Fibroblast of mammary gland (primary cell): ENCODE measurements at places on chromosomes 6 and 20.
A peak's percentile ranks its signal among the peaks of the same experiment; 100 is the strongest.

GRCh38 chr20:57815405-57815804, 105.6 kb upstream of the PMEPA1 start:
- DNase-seq = no peak

- peak; percentile 47 for DNase-seq
Observed at GRCh38 chr6:131368198-131368911, 204.7 kb upstream of the ARG1 start.

- no peak for DNase-seq
Observed at GRCh38 chr20:25044660-25045342, 13.1 kb downstream of the ACSS1 start.

GRCh38 chr20:21705575-21706260, at the start of gene PAX1:
PAX1 (plus strand) TSS chr20:21705664; CDS start chr20:21705713, 49 bp downstream.
- no peak for DNase-seq

DNA sequence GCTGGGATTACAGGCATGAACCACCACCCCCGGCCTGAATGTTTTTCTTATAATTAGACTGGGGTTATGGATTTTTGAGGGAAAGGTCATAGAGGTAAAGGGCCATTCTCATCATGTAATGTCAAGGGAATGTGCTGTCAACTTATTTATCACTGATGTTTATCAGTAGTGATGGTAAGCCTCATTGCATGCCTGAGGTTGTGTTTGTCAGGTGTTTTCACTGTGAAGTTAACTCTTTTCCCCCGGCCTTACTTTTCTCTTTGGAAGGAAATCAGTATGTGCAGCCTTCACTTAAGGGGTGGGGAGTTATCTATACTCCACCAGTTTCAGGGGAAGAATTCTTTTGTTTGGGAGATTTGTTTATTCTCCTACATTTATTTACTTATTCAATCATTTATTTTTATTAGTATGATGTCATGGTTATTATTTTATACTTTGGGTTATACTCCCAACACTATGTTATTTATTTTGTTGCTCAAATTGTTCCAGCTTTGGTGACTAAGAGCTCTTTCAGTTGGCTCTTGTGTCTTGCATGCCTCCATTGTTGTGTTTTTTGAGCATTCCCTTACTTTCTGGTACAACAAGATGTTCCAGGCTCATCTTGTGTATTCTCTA, 2.8 kb upstream of the SLC17A5 start:
- DNase-seq = no peak

- no peak for DNase-seq
Observed at GRCh38 chr6:99612551-99613408, 6.1 kb downstream of the PRDM13 start.

- DNase-seq = no peak
Observed at GRCh38 chr20:61321481-61321880, 69.4 kb downstream of the CDH4 start.

GRCh38 chr6:53287336-53288225, 61.2 kb downstream of the ELOVL5 start:
- DNase-seq = no peak

GRCh38 chr20:10360878-10361277, 73.1 kb downstream of the MKKS start:
- no peak for DNase-seq

DNA sequence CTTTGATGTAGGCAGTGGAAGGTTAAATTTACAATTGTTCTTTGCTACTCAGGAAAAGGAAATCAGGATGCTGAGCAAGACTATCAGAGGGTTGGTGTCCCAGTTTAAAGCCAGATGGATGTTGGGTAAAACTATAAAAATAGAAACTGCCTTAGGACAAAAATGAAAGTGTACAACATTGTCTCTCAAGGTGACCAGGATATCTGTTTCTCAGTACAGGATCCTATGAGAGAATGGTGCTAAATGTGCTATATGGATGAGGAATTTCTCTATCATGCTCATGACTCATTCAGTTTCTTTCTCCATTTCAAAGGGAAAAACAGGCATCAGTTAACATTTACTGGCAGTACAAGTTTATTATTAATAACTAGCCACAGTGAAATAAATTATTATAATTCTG, 534.2 kb upstream of the GJE1 start:
- DNase-seq = peak; percentile 49

DNA sequence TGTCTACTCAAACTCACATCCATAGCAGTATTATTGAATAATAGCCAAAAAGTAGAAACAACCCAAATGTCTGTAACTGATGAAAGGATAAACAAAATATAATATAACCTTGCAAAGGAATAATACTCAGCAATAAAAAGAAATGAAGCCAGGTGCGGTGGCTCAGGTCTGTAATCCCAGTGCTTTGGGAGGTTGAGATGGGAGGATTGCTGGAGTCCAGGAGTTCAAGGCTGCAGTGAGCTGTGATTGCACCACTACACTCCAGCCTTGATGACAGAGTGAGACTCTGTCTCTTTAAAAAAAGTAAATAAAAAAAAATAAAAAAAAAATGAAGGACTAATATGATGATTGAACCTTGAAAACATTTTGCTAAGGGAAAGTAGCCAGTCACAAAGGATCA, 22.1 kb upstream of the KIF16B start:
- DNase-seq = no peak

GRCh38 chr6:18400831-18401446, 13.8 kb downstream of the RNF144B start:
- peak; percentile 26 for DNase-seq

DNA sequence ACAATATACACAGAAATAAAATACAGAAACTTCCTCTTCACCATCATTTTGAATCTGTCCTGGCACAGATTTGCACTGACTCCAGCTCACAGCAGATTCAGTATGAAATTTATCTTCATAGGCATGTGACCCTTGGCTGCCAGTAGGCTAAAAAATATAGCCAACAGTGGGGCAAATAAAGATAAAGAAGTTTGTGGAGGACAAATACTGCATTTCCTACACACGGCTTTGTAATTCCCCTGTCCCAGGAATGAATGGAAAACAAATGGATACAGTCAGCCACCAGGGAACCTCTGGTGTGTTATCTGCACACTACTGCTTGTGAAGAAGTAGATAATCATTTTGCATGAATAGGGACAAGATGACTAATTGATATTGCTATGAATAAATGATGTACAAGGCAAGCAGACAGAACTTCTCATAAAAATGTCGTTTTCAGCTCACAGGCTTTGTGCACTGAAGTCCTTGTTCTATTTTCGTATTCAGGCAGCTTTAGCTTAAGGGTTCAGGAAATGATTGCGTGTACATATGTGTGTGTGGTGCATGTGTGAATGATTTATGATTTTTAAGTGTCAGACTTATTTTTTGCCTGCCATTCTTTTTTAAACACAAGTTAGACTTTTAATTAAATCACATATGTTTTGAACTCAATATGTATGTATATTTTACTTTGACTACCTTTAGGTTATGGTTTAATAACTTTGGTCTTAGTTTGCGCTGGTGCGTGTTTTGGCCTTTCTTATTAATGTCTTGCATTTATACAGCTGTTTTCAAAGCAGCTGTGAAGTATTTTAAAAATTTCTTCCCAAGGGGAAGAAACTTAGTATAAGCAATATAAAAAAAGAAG, 543.8 kb upstream of the JAG1 start:
- no peak for DNase-seq

GRCh38 chr20:24638591-24639548, 169.4 kb downstream of the SYNDIG1 start:
- no peak for DNase-seq

DNA sequence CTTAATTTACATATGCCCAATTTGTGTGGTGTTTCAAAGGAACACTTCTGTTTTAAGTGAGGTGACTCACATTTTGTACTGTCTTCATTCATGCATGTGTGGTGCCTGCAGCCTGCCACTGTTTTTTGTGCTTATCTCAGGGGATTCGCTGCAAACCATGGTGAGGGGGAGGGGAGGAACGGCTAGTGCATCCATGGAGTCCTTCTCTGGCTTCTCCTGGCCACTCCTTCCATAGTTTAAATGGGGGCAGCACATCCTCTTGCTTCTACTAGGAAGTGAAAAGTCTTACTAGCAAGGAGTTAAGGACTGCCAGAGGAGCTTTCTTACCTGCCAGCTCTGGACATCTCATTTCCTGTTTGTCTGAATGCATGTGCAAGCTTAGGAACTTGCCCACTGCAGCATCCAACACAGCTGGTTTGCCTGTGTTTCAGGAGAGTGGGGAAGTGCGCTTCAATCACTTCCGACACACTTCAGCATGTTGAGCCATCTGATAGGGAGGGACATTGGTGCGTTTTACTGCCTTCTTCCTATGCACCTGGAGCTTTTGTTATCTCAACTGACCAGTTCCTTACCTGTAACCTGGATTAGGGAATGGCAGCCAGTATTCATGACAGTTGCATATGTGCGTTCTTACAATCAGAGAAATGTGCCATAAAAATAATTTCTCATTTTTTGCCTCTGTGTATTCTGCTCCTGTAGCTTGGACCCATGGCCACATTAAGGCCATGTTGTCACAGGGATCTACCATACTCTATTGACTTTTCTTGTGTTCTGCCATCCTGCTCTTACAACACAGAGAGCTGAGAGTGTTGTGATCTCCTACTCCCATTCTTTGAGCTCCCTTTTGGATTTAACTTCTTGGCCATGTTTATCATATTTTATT, 211.3 kb downstream of the ARID1B start:
- peak; percentile 25 for DNase-seq

GRCh38 chr6:16711546-16712254, 49.6 kb downstream of the ATXN1 start:
- DNase-seq = peak; percentile 38
